ENCODE measurements at places on chromosomes 5 and 9.

DNA sequence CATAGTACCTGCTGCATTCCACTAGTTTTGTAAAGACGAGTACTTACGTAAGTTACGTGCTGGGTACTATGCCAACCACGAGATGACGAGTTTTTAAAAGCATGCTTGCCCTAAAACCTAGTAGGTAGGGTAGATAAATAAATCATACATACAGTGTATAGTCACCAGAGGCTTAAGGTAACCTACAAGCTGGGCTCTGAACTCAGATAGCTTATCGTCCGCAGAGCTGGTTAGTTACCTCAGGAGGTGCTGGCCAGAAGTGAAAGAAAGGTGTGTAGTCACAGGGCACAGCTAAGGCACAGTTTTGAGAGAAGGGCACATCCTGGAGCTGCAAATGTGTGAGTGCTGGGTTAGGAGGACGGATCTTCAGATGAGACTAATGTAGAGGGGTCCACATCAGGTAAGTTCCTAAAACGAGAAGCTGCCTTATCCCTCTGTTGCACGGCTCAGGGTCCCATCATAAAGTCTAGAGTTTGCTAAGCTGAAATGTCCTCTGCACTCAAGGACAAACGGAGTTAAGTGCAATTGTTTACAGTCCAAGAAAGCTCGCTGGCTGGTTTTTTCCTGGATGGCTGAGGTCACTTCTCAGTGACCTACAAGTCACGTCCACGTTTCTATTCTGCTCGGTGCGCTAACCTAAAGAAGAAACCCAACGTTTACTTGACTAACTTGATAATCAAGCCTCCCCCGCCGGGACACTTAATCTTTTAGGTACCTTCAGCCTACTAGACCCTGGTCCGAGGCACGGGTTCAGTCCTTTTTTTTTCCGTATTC is 1.1 kb upstream of the SNX24 start:
- DNase-seq: no peak

DNA sequence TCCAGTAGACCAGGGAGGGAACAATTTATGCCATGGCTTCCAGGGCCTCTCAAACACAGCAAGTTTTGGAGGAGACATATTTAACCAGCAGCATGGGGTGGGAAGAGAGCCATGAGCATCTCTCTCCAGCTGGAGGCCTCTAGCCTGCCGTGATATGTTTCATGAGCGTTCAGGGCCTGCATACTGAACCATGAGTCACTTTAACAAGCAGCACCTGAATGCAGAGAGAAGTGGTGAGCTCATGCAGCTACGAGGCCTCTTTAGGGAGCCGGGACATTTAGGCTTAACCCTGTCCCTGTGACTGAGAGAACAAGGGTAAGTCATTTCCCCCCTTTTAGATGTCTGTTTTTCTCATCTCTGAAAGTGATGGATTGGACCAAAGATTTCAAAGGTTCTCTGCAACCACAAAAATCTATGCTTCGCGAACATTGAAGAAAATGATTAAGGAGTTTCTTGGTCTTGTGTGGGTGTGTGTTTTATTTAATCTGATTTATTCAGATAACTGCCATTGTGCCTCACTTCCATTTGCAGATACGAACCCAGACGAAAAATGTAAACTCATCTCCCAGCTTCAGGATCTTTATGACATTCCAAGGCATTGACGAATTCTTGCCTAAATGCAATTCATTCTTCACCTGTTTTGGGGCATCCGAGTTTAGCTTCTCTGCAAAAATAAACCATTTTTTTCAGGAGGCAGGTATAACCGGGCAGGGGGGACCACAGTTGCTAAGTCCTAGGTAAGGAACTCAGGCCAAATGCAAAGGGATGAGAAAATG is 157.0 kb downstream of the GABBR2 start:
- DNase-seq: no peak

GRCh38 chr5:60698336-60698735 is 1.6 kb downstream of the DEPDC1B start:
- no peak for DNase-seq

DNA sequence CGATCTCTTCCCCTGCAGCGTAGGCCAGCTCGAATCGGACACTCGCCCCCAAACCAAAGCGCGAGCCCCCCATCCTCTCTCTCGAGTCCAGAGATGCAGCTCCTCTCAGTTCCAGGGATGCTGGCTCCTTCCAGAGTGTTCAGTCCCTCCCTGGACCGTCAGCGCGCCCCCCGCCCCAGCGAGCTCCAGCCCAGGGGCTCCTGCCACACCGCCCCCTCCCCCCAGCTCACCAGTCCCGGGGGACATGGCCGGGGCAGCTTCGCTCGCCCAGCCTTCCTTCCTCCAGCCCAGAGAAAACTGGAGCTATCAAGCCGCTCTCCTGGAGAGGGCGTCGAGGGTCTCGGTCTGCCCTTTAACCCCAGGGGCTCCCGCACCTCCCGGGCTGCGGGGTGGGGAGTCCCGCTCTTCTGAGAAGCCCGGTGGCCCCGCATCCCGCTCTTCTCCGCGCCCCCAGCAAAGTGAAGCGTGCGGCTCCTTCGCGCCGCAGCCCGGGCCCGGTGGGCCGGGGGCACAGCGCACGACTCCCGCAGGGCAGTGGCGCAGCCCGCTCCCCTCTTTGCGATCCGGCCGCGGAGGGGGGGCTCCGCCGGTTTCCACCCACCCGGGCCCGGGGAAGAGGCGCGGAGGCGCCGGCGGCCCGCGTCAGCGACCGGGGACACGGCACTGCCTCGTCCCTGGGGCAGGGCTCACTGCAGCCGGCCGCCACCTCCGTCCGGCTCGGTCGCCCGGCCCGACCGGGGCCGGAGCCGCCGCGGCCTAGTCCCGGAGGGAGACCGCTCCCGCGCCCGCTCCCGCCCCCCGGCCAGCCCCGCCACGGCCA is 587 bp downstream of the MIER3 start:
- DNase-seq: peak; percentile 20

- DNase-seq: no peak
Measured at GRCh38 chr5:60792438-60792837, 51.6 kb downstream of the ELOVL7 start.

DNA sequence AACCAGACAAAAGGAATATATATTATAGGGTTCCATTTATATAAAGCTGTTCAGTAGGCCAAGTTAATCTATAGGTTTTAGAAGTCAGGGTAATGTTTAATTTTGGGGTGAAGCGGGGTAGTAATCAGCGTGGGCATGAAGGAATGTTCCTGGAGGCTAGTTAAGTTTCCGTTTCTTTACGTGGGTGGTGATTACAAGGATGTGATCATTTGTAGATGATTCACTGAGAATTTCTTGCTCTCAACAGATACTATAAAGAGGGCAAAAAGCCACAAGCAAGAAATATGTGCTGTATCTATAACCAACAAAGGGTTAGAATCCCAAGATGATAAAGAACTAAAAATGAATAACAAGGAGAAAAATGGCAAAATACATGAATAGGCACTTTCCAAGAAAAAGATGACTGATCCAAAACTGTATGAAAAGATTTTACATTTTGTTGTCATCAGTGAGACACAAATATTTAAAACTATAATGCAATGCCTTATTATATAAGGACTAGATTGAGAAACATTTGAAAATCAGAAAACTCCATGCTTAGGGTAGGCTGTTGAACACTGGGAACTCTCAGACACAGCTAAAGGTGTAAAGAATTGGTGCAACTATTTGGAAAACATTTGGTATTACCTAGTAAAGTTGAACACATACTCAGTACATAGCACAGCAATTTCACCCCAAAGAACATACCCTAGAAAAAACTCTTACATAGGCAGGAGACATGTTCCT is 224.3 kb upstream of the S1PR3 start:
- no peak for DNase-seq

GRCh38 chr5:115098041-115098702 is 71.5 kb downstream of the TRIM36 start:
- DNase-seq: peak; percentile 29

DNA sequence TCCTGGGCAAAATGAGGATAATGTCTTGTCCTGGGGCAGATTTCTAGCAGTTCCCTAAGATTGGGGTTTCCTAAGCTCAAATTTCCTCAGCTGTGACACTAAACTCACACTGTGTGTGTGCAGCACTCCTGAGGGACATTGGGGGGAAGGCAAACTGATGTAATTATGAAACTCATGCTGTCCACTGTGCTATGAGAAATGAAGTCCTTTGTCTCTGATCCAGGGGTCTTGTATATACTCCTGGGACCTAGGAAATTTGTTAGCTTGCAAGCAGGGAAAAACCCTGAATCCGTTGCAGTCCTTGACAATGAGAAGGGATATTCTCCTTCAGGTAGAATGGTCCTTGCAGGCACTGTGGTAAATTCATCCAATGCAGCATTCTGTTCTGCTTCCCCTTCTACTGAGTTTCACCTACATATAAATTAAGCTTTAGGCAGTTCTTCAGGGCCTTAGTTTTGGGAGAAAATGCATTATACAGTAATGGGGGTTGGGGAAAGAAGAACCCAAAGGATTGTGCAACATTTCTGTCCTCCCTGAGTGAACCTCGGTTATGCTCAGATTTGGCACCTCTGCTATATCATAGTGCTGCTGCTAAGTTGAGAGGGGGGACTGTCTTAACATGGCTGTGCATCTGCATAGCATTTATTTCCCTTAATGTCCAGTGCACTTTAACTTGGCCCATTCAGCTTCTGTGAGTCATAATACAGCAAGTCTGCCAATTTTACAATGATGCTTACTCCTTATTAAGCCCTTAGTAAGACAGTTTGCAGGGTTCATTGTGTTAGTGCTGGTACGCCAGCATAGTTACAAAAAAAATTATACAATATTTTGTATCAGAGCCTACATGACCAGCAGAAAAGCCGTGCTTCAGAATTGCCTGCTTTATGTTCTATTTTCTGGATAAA is 80.2 kb downstream of the PJA2 start:
- no peak for DNase-seq

DNA sequence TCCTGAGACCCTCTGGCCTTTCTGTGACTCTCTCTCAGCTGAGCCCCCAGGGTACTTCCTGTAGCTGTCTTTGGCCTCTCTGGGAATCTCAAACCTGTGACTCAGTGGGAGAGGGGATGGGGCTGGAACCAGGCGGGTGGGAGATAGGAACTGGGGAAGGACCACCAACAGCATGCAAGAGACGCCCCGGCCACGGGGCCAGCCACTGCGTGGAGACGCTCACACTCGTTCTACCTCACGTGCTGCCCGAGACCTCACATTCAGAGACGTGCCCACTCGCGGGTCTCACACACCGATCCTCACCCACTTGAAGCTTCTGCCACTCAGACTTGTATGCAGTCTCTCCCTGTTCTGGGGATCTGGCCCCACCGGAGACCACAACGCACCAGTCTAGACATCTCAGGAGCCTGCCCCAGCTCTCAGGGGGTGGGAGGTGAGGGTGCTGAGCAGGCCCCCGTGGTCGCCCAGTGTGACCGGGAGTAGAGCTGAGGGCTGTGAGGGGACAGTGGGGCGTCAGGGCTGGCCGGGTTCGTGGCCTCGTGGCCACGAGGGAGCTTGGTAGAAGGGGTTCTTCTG is 13.8 kb downstream of the GPRIN1 start:
- no peak for DNase-seq

DNA sequence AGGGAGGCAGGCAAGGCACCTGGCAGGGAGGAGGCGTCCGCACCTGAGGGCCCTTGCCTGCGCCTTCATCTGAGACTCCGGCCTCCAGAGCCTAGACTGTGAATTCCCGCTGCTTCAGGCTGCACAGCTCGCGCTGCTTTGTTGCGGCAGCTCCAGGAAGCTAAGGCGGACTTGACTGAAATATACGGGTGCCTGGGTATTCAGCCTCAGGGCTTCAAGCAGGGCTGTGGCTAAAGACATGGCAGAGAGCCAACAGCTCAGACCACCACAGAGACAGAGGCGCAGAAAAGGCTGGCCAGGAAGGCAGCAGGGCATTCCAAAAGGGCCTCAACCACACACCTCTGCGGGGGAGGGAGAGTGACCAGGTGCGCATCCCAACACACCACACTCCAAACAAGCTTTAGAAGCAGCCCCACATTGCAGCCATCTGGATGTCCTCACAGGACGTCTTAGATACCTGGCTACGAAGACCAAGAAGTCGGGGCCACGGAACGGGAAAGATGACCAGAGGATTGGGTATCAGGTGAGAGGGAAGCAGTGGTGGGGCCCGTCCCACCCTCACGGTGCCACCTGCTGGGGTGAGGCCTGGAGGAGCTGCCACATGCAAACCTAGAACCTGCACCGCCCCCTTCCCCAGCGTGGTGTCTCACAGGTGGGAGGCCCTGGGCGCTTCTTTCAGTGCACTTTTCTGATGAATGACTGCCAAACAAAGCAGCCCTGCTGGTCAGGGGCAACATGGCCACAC is 1.7 kb upstream of the DPH7 start:
- DNase-seq: peak; percentile 27

DNA sequence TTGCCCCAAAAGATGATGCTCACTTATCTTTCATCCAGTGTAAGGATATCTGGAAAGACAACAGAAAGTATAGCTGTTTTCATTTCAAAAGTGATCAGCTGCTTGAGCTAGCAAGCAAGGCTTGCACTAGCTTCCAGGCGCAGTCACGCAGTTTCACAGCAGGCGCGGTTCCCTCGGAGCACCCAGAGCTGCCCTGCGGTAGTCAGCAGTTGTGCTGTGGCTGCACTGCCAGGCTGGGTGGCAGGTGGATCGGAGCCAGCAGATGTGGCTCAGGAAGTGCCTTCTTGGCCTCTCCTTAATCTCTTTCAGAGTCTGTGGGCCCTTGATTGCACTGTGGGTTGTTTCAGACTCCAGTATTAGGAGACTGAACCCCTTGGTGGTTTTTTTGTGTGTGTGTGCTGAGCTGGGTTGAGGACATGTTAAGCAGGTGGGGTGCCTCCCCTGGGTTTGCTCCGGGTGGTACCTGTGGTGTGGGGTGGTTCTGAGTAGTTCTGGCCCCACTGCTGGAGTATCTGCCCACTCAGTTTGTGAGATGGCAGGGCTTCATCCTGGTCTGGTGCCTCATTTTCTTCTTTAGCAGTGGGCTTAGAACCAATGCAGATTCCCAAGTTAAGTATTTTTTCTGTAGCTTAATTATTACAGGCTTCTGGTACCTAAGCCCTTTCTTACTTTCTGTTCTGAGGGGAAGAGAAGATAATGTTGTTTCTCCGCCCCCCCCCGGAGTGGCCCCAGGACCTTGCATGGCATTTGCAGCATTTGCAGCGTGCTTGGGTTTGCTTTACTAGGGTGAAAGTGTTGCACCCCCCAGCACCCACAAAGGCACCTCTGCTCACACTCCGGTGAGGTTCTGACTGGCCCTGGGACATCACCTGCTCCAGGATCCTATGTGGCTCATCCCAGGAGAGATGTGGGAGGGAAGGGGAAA is 16.4 kb downstream of the TENT4A start:
- peak; percentile 58 for DNase-seq

DNA sequence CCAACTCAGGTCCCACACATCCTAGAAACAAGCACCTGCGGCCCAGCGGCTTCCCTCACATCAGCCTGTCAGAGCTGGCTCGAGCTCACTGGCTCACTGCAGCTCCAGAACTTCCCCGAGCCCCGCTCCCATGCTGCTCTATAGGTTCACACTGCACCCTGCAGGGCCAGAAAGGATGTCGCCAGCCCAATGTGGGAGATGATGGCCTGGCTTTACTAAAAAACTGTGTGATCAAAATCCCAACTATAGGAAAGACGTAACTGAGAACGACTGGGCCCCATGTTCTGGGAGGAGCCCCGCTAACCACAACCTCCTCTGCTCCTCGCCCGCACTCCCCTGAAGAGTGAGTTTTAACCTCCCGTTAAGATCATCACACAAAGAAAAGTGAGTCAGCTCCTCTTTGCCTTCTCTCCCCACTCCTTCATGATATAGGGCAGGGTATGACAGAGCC is 4.6 kb downstream of the SURF4 start:
- no peak for DNase-seq

GRCh38 chr5:115309751-115310370 is 13.4 kb upstream of the CCDC112 start:
- DNase-seq: peak; percentile 57

- no peak for DNase-seq
Measured at GRCh38 chr5:159663986-159664385, 252.3 kb upstream of the ADRA1B start.
